Aorta (tissue), 5 donors: ENCODE measurements at places on chromosomes 6 and 20.

GRCh38 chr20:17177341-17177740 is 49.5 kb upstream of the PCSK2 start:
- DNase-seq = no peak

DNA sequence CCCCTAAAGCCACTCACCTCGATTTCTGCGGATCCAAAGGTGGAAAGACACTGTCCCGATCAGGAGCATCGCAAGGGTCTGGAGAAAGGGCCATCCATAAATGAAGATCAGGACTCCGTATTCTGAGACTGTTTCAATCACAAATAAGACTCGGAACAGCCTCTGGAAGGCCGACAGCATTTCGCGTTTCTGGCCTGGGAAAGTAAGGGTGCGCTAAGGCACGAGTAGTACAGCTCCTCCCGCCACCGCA is 44.6 kb downstream of the DPPA5 start:
- DNase-seq = no peak

DNA sequence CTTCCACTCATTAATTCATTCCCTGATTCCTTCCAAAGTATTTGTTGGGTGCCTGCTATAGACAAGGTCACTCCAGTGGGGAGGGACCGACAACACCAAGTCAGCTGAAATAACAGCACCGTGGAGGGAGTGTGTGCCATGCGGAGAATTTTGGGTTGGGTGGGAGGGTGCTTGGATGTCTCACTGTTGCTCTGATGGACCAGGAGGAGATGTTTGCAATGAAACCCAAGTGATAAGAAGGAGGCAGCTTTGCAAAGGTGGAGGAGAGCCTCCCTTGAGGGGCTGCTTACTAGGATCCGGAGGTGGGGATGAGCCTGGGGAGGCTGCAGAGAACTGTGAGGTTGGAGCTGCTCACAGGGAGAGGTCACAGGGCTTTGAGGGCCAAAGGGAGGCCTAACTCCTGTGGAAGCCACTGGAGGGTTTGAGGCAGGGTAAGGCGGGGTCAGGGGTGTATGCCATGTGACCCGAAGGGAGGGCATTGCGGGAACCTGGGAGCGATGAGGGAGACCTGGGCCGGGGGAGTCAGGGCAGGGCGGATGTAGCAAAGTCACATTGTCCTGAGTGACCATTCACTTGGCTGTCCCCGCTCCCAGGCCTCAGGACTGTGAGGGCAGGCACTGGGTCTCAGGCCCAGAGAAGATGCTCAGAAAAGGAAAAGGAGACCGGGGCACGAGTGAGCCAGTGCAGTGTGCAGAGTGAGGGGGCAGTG is 124.5 kb downstream of the PHACTR3 start:
- no peak for DNase-seq

GRCh38 chr6:110573136-110573535 is 96.7 kb upstream of the SLC22A16 start:
- no peak for DNase-seq

GRCh38 chr20:13270211-13270610 is 49.1 kb downstream of the ISM1 start:
- DNase-seq = no peak

DNA sequence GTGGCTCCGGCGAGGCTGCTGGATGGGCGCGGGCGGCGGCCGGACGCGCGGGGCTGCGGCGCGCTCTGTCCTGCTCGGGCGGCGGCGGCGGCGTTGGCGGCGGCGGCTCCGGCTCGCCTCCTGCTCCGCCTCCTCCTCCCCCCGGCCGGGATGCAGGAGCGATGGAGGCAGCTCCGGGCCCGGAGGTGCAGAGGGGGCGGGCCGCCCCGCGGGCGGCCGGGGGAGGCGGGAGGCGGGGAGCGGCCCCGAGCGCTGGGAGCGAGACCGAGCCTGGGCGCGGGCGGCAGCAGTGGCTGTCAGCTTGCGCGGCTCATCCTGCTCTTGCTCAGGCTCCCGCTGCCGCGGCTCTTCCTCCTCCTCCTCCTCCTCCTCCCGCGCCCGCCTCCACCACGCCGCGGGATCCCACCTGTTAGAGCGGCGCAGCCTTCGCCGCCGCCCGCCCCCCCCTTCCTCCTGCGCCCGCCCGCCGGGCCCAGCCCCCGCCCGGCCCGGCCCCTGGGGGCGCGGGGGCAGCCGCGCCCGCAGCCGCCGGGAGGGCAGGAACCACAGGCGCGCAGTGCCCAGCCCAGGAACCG is at the start of gene NOL4L:
TSS of gene NOL4L (minus strand) at position 323 of the 575 bp plus-strand sequence. CDS start 443 bp downstream, outside the sequence.
- no peak for DNase-seq

DNA sequence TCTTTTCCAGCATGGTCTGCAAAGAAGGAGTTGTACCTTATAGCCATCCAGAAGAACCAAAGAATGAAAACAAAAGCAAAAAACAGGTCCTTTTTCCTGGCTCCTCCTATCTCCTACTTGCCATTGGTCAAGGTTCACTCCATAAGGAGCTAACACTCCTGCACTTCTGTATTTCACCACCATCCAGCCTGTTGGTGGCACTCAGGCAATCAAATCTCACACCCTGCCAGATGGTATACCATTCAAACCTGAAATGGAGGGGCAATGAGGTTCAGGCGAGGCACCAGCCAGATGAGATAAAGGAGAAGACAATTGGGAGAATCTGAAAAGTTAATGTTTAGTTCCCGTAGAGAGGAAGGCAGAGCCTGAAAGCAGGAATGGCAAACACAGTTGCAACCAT is 203.8 kb downstream of the ALDH8A1 start:
- DNase-seq = no peak

DNA sequence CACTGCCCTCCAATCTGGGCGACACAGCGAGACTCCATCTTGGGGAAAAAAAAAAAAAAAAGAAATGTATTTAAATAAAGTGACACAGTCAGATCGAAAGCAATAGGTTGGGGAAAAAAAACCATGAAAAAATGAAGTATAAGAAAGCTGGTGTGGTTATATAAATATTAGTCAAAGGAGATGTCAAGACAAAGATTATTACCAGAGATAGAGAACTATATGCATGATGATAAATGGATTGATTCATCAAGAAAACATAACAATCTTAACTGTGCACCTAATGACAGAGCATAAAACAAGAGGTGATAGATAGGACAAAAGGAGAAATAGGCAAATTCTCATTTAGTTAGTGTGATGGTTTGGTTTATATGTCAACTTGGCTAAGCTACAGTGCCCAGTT is 146.9 kb upstream of the AHI1 start:
- DNase-seq = no peak

DNA sequence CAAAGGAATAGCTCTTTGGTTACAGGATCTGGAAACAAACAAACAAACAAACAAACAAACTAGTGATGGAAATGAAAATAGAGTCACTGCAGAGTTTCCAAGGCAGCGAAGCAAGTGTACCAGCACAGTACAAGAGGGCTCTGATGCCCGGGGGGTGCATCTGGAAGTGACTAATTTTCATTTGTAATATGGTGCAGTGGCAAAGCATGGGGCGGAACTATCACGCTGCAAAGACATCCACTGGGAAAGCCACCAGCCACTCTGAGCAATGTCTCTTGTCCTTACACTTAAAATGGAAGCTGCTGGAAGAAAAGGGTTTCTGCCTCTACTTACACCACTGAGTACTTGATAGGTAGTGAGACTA is 44.4 kb upstream of the NEDD9 start:
- DNase-seq = no peak

GRCh38 chr6:149211046-149211571 is 106.4 kb upstream of the TAB2 start:
- no peak for DNase-seq

DNA sequence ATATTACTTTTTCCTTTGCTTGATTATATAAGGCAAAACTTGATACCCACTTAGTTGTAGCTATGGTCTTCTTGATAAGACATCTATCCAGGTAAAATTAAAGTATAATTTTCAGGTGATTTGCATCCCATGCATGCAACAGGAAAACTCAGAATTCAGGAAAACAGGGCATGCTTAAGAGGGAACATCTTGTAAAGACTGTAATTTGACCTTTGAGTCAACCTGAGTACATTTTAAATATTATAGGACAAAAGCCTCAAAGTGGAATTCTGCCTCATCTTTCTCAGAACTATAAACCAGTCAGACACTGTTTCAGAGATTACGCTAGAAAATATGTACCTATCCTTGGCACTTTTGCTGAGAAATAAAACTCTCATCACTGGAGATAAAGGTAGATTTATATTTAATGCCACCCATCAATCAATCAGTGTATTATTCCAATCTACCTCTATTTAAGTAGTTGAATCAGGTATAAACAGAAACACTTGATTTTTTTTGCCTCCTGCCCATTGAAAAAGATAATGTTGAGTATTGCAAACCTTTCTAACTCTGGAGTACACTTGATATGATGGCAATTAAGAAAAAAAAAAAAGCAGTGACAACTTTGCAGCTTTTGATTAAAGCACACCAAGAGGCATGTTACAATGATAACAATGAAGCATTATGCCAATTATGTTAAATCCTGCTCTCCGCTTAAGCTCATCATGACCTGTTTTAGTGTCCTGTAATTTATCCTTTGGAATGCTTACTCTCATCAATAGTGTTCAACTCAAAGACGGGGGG is 2.8 kb downstream of the CITED2 start:
- no peak for DNase-seq

GRCh38 chr6:163533443-163533842 is 118.9 kb downstream of the QKI start:
- DNase-seq = no peak

- DNase-seq = no peak
Measured at GRCh38 chr20:42401613-42402012, 783.4 kb upstream of the CHD6 start.

GRCh38 chr6:29507319-29507718 is 19.6 kb upstream of the MAS1L start:
- DNase-seq = no peak

DNA sequence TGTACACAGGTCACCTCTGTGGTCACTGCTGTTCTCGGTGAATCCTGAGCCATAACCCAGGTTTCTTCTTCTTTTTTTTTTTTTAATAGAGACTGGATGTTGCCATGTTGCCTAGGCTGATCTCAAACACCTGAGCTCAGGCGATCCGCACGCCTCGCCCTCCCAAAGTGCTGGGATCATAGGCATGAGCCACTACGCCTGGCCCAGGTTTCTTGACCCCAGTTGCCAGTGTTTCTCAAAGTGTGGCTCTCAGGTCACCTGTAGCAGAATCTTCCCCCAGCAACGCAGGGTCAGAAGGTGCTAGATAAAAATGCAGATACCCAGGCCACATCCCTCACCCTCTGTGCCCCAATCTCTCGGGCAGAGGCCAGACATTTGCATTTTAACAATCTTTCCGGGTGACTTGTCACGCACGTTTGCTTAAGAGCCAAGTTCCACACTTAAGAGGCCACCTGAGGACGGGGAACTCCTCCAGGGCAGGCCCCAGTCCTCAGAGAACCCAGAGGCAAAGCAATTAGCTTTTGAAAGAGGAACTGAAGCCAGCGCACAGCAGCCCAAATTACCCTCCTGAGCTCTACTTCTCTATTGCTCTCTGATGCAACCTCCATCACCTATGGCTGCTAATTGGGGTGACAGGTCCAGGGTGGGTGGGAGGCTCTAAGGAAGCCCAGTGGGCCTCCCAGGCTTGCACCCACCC is 81.8 kb downstream of the NFATC2 start:
- DNase-seq = no peak

- no peak for DNase-seq
Measured at GRCh38 chr6:19309661-19310060, 527.5 kb upstream of the ID4 start.

DNA sequence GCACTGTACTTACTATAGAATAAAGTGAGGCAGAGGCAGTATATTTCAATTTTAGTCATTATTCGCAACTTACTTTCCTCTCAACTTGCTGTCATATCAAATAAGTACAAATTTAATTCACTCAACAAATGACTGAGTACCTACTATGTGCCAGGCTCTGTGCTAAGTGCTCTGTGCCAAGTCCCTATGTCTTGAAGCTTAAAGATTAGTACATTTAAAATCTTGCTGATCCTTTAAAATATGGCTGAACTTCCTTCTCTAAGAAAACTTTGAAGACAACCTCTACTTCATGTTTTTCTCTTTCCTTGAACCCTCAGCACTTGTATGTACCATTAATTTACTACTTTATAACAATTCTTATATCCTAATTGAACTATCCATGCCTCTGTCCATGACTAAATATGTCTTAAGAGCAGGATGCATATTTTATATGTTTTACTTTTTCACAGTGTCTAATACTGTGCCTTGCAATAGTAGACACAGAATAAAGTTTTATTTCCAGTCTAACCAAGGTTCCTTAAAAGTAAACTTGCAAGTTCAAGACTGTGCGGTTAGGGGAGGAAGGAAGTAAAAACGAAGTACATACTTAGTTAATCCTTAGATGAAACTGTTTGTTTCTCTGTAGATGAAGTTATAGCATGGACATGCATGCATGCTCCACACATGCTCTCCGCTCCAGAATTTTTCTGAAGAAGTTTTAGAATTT is 10.0 kb upstream of the LATS1 start:
- no peak for DNase-seq
